ENCODE measurements at places on chromosomes 2 and 18. TPM values are rescaled to one million over a fixed set of nuclear protein-coding genes. Genes with fewer than 3 reads are reported as not detected.

The FN1 gene
- 8.8 TPM for total RNA-seq

The SERPINB3 gene
- total RNA-seq: not detected

The LINC00305 gene
- not detected for total RNA-seq

The GPBAR1 gene
- 2.6 TPM for total RNA-seq

The SLC16A14 gene
- 1.00 TPM for total RNA-seq

The TMEM247 gene
- total RNA-seq: not detected

The GPR35 gene
- total RNA-seq: 5.9 TPM

The SIX2 gene
- not detected for total RNA-seq

DNA sequence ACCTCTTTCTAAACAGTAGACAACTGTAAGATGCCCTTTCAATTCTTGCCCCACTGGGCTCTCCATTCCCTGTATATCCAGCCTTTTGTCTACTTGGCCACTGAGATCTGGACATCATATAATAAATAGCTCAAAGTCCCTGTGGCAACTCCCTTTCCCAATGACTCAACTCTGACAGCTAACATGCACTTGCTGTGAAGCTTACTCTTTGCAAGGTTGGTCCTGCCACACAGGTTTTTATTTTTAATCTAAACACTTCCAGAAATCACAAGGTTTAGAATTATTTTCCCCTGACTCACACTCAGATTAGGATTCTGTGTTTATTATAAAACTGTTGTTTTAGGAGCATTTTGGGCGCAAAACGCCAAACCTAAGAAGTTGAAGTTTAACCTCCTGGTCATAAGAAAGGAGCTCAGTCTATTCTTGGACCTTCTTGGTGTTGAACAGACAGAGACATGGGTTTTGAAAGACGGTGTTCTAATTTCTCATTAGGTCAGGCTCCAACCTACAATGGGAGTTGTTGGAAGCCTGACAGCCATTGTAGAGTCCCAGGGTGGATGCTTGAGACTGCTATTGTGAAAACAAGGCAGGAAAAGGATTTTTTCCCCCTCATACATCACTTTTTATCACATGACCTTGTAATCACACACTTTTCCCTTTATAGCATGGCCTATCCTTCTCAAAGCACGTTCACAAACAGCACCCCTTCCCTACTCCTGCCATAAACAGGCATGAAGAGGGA is 124.7 kb upstream of the SERPINE2 start:
- no peak overlapping the region for H3K4me3 ChIP-seq
- DNase-seq: no peak
- no peak overlapping the region for H3K27ac ChIP-seq
- H3K4me1 ChIP-seq: no peaks in the 10 kb centered on the region

- H3K27ac ChIP-seq: no peak overlapping the region
- H3K27me3 ChIP-seq: no peaks in the 10 kb centered on the region
- no peak for DNase-seq
- no peaks in the 10 kb centered on the region for H3K36me3 ChIP-seq
Measured at GRCh38 chr2:105085525-105085924, 47.7 kb downstream of the MRPS9 start.

- H3K27me3 ChIP-seq: no peaks in the 10 kb centered on the region
- no peak for DNase-seq
- H3K4me1 ChIP-seq: no peaks in the 10 kb centered on the region
- no peak overlapping the region for H3K27ac ChIP-seq
Measured at GRCh38 chr2:226151157-226151556, 648.5 kb downstream of the IRS1 start.

DNA sequence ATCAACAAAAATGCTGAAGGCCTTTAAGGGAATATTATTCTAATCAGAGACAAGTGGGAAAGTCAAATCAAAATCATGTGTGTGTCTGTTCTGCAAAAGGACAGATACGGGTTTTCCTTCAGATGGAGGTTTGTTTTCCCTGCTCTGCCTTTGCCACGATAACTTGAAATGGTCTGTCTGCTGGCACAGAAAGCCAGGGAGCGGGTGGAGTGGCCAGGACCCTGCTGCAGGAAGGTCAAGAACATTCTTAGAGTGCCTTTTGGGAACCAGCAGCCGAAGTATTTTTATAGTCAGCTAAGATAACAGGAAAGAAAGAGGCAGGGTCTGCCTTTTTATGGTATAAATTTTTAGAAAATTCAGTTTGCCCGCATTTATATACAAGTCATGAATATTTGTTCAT is 234.2 kb downstream of the LTBP1 start:
- H3K27ac ChIP-seq: no peak overlapping the region
- no peaks in the 10 kb centered on the region for H3K36me3 ChIP-seq

GRCh38 chr2:129050101-129050500 is 731.4 kb upstream of the HS6ST1 start:
- H3K4me1 ChIP-seq: no peaks in the 10 kb centered on the region
- H3K27me3 ChIP-seq: no peaks in the 10 kb centered on the region
- no peak for DNase-seq
- no peaks in the 10 kb centered on the region for H3K36me3 ChIP-seq

DNA sequence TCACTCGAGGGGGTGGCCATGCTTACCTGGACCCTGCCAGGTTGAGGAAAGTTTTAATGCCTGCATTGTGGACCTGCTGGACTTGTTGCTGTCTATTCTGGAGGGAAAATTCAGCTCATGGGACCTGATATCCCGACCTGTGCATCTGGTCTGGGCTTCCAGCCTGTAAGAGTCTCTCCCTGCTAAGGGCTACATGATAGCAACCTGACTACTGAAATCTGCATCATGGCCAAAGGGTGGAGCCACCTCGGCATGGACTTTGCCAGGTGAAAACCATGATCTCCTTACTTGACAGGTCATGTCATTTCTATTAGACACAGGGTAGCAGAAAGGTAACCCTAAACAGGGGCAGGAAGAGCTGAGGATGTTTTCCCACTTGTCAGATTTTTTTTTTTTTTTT is 12.9 kb upstream of the SLC66A3 start:
- DNase-seq: no peak
- no peak overlapping the region for H3K27ac ChIP-seq
- no peak overlapping the region for H3K4me3 ChIP-seq
- peaks cover 3% of the 10 kb centered on the region for H3K4me1 ChIP-seq

DNA sequence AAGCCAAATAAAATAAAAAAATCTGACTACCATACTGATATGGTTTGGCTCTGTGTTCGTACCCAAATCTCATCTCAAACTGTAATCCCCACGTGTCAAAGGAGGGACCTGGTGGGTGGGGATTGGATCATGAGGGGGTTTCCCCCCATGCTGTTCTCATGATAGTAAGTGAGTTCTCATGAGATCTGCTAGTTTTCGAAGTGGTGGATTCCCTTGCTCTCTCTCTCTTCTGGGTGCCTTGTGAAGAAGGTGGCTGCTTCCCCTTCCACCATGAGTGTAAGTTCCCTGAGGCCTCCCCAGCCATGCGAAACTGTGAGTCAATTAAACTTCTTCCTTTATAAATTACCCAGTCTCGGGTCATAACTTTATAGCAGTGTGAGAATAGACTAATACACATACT is 123.8 kb upstream of the WDSUB1 start:
- H3K27me3 ChIP-seq: no peaks in the 10 kb centered on the region
- H3K27ac ChIP-seq: peak overlapping the region; percentile 17
- H3K4me3 ChIP-seq: no peak overlapping the region
- no peaks in the 10 kb centered on the region for H3K4me1 ChIP-seq
- no peak for DNase-seq

DNA sequence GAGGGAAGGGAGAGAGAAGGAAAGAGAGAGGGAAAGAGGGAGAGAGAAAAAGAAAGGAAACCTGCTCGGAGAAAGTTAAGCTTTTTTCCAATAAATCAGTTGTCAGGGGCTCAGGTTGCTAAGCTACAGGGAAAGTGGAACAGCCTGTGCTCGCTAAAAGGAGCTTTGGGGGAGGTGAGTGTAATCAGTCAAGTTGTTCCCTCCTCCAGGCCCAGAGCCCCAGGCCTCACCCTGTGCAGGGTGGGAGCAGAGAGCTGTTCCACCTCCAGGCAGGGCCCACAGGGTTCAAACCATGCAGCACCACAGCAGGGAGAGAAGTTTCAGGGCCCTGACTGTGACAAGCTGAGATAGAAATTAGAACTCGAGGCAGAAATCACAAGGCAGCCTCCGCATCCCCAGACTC is 56.4 kb upstream of the PPP1CB start:
- H3K4me1 ChIP-seq: peaks cover 6% of the 10 kb centered on the region
- peak overlapping the region; percentile 28 for H3K27ac ChIP-seq
- no peak for DNase-seq
- no peak overlapping the region for H3K4me3 ChIP-seq

DNA sequence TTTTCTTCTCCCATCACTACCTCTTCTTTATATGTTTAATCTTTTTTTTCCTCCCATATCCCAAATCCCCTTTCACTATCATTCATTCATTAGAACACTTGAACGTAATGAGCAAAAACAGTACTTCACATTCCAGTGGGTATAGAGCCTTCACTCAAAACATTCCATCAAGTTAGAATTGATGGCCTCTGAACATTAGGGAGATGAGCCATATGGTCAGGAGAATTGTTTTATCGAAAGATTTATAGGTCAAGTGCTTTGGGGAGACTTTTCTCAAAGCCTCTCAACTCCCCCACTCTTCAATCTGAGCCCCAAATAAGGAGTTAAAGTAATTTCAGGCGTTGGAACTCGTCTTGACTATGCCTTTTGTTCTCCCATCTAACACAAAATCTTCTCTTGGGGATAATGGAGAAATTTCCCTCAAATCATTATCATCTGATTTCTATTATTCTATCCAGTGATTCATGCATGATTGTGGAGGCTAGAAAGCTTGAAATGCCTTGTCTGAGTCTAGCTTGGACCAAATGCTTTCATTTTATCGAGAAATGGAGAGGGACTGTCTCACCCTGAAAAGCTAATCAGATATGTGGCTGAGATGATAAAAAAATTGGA is 79.2 kb downstream of the KIAA2012 start:
- no peaks in the 10 kb centered on the region for H3K4me1 ChIP-seq
- H3K4me3 ChIP-seq: no peak overlapping the region
- no peak overlapping the region for H3K27ac ChIP-seq
- H3K36me3 ChIP-seq: no peaks in the 10 kb centered on the region
- H3K27me3 ChIP-seq: peaks cover 32% of the 10 kb centered on the region

- H3K36me3 ChIP-seq: peaks cover 5% of the 10 kb centered on the region
- no peak for DNase-seq
- H3K27ac ChIP-seq: no peak overlapping the region
- no peak overlapping the region for H3K4me3 ChIP-seq
- peaks cover 34% of the 10 kb centered on the region for H3K4me1 ChIP-seq
Measured at GRCh38 chr2:62119311-62119974, 76.5 kb upstream of the B3GNT2 start.

DNA sequence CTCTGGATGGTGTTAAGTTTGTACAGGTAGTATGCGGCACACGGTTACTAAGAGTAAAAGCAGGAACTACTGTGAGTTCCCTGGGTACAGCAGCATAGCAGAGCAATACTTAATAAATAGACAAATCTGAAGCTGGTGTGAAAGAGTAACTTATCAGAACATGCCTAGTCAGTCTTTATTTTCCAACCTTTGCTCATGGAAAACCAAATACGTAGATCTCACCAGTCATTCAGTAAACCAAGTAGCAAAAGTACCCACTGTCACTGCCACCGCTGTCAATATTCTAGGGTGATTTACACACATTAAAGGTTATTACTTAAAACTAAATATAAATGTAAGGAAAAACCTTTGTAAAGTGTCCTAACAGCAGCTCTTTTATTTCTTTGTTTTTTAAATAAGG is 35.0 kb downstream of the SIGLEC15 start:
- H3K27ac ChIP-seq: no peak overlapping the region
- no peaks in the 10 kb centered on the region for H3K27me3 ChIP-seq
- no peak for DNase-seq

DNA sequence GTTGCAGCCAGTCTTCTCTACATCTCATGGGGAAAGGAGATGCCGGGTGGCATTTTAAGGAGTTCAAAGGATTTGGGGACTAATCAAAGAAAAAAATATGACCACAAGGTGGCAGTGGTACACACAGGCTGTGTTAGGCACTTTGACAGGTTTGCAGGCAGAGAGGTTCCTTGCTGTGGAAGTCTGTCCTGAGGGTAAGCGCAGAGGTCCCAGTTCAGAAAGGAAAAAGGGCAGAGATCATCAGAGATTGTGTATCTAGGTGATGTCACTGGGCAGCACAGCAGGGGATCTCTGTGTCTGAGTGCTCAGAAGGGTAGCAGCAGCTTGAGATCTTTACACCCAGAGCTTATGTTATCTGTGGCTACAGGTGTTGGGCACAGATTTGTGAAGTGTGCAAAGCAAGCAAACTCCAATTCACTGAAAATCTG is 231.4 kb downstream of the LRRTM1 start:
- H3K27ac ChIP-seq: no peak overlapping the region
- no peaks in the 10 kb centered on the region for H3K4me1 ChIP-seq
- no peak overlapping the region for H3K4me3 ChIP-seq
- no peak for DNase-seq

- H3K4me1 ChIP-seq: no peaks in the 10 kb centered on the region
- no peak for DNase-seq
- H3K36me3 ChIP-seq: no peaks in the 10 kb centered on the region
- no peaks in the 10 kb centered on the region for H3K27me3 ChIP-seq
- H3K27ac ChIP-seq: no peak overlapping the region
Measured at GRCh38 chr2:21203976-21204375, 80.2 kb downstream of the TDRD15 start.

DNA sequence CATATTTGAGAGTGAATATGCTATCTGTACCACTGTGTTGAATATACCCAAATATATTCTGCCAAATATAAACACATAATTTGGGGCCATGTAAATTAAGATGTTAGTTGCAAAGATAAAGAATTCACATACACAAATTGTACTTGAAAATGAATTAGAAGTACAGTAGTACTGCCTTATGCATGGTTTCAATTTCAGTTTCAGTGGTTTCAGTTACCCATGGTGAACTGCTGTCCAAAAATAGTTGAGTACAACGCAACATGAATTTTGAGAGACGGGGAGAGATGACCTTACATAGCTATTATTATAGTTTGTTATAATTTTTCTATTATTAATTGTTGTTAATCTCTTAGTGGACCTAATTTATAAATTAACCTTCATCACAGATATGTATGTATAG is 1313.0 kb upstream of the FAM98A start:
- no peak for DNase-seq
- H3K27ac ChIP-seq: no peak overlapping the region
- no peaks in the 10 kb centered on the region for H3K4me1 ChIP-seq

DNA sequence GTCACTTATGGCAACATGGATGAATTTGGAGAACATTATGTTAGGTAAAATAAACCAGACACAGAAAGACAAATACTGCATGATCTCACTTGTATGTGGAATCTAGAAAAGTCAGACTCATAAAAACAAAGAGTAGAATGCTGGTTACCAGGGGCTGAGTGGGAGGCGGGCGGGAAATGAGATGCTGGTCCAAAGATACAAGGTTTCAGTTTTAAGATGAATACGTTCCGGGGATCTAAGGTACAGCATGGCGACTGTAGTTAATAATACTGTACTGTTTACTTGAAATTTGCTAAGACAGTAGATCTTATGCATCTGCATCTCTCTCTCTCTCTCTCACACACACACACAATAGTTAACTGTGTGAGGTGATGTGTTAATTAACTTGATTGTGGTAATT is 14.2 kb downstream of the FAM110C start:
- no peak overlapping the region for H3K27ac ChIP-seq
- H3K4me1 ChIP-seq: peaks cover 23% of the 10 kb centered on the region
- no peaks in the 10 kb centered on the region for H3K27me3 ChIP-seq
- H3K36me3 ChIP-seq: no peaks in the 10 kb centered on the region

- peak overlapping the region; percentile 58 for H3K27ac ChIP-seq
- H3K27me3 ChIP-seq: no peaks in the 10 kb centered on the region
- no peak for DNase-seq
- peaks cover 29% of the 10 kb centered on the region for H3K36me3 ChIP-seq
- H3K4me3 ChIP-seq: peak overlapping the region; percentile 81
Measured at GRCh38 chr2:69917852-69918251, 2.9 kb downstream of the MXD1 start.
